ENCODE measurements at places on chromosomes 1 and 21.
A peak's percentile ranks its signal among the peaks of the same experiment; 100 is the strongest.

GRCh38 chr1:22326931-22327330 lies 124.7 kb upstream of the ZBTB40 start:
- DNase-seq = no peak

- no peak for DNase-seq
These were observed 55.2 kb downstream of the LRRN2 start for GRCh38 chr1:204630132-204630905.

GRCh38 chr1:15255582-15256149 lies 8.6 kb downstream of the FHAD1 start:
- no peak for DNase-seq

DNA sequence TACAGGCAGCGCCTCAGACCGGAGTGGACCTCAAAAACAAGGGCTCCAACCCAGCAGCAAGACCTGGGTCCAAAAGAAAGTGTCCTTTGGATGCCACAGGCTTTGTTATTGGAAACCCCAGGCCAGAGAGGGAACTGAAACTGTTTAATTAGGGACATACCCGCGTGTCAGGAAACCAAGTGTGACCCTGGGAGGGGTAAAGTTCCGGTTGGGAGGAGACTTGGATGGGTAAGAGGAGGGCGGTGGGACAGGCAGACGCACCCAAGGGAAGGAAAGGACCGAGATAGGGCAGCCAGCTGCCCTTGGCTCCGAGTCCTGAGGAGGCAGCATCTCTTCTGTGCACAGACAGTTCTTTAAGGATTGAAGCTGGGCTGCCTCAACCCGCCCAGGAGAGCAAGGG lies 71.4 kb downstream of the CDC7 start:
- no peak for DNase-seq

DNA sequence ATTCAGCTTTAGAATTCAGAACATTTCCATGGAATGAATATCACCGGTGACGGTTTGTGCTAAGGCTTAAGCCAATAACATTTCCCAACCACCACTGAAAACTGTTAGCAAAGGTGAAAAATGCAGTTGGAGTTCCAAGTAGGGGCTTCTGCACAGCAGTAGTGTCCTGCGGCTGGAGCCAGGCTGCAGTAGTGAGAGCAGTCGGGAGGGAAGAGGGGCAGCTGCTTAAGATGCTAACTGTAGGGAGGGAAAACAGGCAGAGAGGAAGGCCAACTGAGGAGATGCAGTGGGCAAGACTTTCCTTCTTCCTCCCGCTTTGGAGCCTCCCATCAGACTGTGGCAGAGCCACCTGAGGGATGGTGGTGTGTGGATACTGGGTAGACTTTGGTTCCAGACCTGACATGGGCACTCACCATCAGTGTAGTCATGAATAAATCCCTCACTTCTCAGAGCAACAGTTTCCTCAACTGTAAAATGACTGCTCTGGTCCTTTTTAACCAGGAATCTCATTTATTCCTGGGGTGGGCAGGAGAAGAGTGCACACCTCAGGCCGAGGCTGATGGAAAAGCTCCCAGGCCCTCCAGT lies 3.2 kb downstream of the F3 start:
- DNase-seq = no peak

DNA sequence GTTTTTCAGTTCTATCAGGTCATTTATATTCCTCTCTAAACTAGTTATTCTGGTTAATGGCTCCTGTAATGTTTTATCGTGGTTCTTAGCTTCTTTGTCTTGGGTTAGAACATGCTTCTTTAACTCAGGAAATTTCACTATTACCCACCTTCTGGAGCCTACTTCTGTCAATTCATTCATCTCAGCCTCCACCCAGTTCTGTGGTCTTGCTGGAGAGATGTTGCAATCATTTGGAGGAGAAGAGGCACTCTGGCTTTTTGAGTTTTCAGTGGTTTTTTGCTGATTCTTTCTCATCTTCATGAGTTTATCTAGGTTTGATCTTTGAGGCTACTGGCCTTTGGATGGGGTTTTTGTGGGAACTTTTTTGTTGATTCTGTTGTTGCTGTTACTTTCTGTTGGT lies 213.0 kb downstream of the BRINP2 start:
- no peak for DNase-seq

- peak; percentile 67 for DNase-seq
These were observed 18.2 kb downstream of the SLC6A9 start for GRCh38 chr1:44012941-44013609.

DNA sequence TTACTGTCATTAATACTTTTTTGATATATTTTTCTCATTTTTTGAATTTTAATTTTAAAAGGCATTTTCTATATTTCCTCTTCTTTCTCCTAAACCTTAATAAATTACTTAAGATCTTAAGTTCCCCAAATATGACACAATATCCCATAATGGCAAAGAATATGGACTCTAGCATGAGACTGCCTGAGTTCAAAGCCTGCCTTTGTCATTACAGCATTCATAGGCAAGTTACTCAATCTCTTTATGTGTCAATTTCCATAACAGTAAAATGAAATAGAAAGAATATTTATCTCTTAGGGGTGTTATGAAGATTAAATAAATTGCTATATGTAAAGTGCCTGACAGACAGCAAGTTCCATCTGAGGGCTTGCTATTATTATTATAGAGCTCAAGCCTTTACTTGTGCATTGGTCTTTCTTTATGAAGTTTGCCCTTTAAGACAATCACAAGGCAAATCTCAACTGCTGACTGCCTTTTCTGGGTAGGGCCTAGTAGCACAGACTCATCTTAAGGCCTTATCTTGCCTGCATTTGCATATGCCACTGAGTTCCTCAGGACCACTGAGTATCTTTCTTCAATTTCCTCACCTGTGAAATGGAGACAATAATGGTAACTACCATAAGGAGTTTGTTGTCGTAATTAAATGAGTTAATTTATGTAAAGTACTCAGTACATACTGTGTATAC lies 231.0 kb downstream of the NRIP1 start:
- peak; percentile 7 for DNase-seq

GRCh38 chr1:192059407-192059806 lies 98.9 kb upstream of the RGS18 start:
- DNase-seq = no peak

DNA sequence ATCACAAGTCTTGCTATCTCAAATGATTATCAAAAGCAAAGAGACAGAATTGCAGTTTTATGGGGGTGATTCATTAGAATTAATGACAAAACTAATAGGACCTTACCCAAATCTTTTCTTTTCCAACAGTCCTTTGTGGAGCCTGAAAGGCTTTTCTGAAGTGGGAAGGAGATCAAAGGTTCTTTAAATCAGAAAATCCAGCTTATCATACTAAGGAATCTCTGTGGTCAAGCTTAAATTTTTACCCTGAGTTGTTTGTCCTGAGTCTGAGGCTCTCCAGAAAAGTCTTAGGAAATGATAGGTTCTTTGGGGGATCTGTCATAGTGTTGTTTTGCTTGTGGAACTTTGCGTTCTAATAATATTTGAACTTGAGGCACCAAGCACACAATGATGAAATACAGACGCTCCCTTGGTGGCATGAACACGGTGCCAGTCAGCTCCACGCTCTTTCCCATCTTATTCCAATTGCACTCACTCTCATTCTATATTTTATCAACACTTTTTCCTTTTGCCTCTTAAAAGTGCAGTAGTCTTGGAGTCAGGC lies 38.0 kb upstream of the COL24A1 start:
- DNase-seq = no peak

DNA sequence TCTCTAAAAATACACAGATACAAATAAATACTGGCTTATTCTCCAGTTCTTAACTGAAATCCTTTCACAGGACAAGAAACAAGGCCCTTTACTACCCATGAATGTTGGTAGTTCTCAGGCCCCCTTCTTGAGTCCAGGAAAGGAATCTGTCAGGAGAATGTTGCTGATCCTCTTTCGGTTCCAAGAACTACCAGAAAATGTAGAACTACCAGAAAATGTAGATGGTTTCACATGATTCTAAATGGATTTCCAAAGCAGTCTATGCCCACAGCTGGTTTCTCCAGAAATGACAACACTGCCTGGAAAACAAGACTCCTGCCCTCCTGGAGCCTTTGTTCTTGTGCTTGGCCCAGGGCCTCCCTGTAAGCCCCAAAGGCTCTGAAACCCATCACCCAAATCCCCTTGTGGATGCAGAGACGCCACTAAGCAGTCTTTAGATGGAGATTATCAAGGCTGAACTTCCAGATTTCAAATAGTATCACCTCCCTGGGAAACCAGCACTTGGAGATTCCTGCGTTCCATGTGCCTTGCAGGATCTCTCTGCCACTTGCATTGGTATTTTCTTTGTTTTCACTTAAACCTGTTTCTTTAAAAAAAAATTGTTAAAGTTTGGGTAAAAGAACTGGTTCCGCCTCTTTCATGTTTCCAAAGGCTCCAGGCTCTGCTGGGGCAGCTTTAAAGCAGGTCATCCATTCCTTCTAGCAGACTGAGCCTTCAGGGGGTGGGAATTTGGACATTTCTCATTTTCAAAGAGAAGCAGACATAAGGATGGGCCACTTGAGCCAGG lies 53.4 kb downstream of the MAN1C1 start:
- DNase-seq = no peak

GRCh38 chr1:232282498-232282897 lies 347.4 kb downstream of the SIPA1L2 start:
- DNase-seq = no peak

DNA sequence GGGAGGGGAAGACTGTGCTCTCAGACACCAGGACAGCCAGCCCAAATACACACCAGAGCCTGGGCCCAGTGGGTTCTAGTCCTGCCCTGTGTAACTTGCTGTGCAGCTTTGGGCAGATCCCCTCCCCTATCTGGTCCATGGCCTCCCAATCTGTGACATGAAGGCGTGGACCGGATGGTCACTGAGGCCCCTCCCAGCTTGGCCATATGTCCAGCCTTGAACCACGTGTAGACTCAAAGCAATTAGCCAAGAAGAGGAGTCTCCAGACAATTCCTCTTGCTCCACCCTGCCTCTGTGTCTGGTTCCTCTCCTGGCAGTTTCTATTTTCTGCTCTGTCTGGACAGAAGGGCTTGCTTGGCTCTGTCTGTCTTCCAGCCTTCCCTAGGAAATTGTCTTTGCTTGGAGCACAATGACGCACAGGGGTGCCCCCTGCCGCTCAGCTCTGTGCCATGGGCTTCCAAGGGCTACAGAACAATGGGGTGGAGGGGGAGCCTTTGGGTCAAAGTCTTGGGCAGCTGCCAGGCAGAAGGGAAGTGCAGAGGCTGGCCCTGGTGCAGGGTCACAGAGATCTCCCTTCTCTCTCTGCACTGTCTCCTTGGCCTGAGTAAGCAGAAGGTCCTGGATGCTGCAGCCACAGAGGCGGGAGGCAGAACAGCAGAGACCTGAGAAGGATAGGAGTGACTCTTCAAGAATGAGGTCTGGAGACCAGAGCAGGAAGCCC lies 66.1 kb downstream of the TENT5C start:
- DNase-seq = peak; percentile 46

GRCh38 chr1:88678405-88678804 lies 5.7 kb upstream of the PKN2 start:
- DNase-seq = no peak

DNA sequence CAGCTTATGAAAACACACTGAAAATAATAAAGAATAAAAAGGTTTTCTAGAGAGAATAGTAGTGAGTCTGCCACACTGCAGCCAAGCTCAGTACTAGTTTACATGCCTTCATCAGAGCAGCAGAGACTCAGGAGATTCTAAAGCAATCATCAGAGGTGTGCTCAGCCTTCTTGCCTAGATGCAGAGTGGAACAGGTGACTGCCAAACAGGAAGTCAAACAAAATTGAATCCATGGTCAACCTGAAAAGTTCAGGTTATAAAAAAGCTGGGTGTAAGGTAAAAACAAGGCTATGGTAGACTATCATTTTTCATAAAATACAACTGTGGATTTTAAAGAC lies 165.3 kb upstream of the C1orf105 start:
- no peak for DNase-seq

GRCh38 chr1:161314201-161314981 lies at the start of gene SDHC:
Gene SDHC, plus strand, starts transcription at chr1:161314381. Its CDS starts 25 bp downstream, at chr1:161314406.
- DNase-seq = peak; percentile 90

GRCh38 chr21:43637530-43638158 lies 21.6 kb downstream of the HSF2BP start:
- DNase-seq = no peak

- DNase-seq = no peak
These were observed 199.7 kb downstream of the TBX15 start for GRCh38 chr1:118788463-118788862.

DNA sequence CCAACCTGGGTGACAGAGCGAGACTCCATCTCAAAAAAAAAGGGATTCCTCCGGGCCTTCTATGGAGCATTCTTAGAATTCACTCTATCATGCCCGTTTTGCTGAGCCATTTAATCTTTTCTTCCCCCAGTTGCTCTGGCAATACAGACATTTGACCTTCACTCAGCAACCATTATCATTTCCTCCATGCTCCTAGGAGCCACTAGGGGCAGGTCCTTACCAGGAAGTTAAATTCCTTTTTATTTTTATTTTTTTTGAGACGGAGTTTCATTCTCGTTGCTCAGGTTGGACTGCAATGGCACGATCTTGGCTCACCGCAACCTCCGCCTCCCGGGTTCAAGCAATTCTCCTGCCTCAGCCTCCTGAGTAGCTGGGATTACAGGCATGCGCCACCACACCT lies 9.7 kb upstream of the CGN start:
- DNase-seq = no peak

DNA sequence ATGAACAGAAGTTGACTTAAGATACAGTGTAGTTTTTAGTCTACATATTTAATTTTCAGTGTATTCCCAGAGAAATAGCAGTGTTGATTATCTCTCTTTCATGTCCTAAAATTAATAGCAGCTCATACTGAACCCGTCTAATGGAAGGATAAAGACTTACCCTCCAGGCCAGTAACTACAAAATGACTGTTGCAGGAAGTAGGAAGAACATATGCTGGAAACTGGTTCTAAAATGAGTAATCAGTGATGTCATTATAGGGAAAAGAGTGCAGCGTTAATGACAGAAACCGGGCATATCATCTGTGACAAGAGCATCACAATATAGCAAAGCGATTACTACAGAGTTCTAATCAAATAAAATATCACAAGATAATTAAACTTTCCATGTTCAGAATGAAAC lies 385.5 kb downstream of the SMYD3 start:
- no peak for DNase-seq

DNA sequence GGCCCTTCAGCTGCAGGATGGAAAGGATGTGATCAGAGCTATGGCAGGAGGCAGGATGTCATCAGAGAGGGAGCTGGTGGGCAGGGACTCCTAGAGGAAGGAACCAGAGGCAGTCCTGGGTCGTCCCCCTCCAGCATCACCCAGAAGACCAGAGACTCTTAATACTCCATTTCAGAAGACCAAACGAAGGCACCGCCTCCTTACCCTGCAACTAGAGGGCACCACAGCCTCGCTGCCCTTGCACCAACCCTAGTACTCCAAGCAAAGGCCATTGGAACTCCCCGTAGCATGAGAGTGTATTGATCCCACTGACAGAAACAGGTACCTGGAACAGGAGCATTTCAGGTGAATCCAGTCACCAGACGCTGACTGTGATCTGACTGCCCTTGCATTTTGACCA lies 598.1 kb downstream of the NPHP4 start:
- no peak for DNase-seq

DNA sequence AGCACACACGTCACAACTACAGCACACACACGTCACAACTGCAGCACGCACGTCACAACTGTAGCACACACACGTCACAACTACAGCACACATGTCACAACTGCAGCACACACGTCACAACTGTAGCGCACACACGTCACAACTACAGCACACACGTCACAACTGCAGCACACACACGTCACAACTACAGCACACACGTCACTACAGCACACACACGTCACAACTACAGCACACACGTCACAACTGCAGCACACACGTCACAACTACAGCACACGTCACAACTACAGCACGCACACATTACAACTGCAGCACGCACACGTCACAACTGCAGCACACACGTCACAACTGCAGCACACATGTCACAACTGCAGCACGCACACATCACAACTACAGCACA lies 322.6 kb upstream of the AJAP1 start:
- no peak for DNase-seq

- no peak for DNase-seq
These were observed 3.6 kb upstream of the VPS26C start for GRCh38 chr21:37270576-37271365.

Measured in HL-60 (cell line).